ENCODE measurements at places on chromosomes 7 and 10.

DNA sequence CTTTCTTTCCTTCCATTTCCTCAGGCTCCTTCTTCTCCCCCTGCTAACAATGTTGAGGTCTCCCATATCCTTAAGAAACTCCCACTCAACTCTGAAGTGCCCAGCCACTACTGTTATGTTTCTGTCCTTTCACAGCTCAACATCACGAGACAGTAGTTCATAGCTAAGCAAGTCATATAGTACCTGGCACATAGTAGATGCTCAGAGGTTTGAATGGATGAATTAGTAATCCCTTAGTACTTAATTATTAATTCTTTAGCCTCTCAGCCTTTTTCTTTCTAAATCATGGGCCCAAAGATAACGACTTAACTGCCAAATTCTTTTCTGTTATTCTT is 22.6 kb downstream of the CSGALNACT2 start:
- no peak for DNase-seq

DNA sequence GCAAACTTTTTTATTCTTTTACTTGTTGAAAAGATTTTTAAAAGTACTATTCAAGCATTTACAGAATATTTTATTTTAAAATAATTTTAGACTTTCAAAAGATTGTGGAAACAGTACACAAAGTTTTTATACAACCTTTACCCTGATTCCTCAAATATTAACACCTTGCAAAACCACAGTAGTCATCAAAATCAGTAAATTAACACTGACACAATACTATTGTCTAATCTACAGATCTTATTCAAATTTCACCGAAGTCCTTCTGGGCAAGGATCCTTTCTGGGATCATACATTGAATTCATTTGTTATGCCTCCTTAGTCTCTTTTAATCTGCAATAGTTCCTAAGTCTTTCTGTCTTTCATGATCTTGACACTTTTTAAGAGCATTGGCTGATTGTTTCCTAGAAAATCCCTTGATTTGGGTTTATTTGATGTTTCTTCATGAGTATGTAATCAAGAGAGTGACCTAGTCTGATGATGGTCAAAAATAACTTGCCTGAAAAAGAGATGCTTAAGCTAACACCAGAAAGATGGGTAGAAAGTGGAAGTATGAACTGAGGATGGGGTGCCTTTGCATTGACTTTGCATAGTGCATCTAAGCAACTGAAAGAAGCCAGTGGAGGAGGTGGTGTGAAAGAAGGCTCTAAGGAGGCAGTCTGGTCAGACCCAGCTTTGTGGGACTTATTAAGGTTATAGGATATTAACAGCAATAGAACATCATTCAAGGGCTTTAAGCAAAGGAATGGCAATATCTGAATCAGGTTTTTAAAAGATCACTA is 9.7 kb downstream of the STAMBPL1 start:
- DNase-seq = no peak

GRCh38 chr7:150450491-150451001 is at the start of gene GIMAP8:
TSS of gene GIMAP8 (plus strand) at chr7:150450630. CDS start at chr7:150466699, 16,069 bp downstream.
- no peak for DNase-seq

- no peak for DNase-seq
Observed at GRCh38 chr7:127346575-127347256, 45.8 kb downstream of the ZNF800 start.

DNA sequence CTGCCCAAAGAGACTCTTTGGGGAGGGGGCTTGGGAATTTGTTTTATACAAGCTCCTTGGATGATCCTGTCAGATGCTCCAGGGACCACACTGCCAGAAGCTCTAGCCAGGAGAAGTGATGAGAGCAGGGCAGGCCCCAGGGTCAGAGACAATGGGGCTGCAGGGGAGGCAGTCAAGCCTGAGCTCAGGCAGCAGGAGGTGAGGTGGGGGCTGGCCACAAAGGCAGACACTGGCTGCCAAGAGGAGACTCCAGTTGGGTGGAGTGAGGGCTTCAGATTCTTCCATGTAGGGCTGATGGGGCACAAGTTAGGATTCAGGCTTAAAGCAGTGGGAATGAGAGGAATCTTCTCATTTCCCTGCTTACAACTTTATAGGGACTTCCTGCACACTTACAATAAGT is 35.6 kb upstream of the LOXL4 start:
- DNase-seq = no peak

DNA sequence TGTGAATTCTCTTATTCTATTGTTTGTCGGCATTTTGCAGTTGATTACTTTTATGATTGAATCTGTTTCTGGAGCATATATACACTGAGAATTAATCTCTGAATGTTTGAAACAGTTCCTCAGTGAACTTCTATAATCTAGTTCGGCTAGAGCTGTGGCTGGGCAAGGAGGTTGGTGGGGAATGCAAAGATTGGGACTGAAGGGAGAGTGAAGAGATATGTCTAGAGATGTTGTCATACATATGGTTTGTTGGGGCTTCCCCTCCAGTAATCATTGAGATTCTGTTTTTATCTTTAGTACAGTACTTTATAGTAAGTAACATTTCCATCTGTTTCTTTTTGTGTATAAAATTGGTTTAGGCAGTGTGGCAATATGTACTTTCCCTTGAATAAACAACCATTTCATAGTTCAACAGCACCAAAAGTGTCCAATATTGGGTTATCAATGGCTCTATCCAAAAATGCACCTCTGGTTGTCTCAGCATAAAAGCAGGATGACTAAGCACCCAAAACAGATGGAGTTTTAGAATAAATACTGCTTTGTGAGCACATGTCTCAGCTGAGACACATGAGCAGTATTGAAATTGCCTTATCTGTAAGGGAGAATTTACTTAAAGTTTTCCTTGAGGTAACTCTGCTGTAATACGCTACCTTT is 36.7 kb downstream of the WAC start:
- DNase-seq = no peak

- no peak for DNase-seq
Observed at GRCh38 chr7:121913947-121914675, 41.1 kb downstream of the PTPRZ1 start.

GRCh38 chr10:3110782-3111620 is 43.7 kb downstream of the PFKP start:
- no peak for DNase-seq

- DNase-seq = no peak
Observed at GRCh38 chr10:10796774-10797415, 220.8 kb upstream of the CELF2 start.

DNA sequence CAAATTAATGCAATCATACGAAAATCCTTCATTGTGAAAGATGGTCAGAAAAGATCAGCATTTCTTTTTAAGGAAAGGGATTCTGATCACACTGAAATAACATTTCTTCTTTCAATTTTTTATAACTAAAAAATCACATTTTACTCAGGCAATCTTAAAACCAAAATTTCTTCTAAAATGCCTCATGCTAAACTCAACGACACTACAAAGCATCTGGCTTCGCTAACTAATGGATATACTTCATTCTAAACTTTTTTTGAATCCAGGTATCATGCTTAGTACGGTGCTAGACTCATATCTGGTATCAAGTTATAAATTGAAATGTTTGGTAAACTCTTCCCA is 100.4 kb downstream of the CUBN start:
- DNase-seq = no peak

DNA sequence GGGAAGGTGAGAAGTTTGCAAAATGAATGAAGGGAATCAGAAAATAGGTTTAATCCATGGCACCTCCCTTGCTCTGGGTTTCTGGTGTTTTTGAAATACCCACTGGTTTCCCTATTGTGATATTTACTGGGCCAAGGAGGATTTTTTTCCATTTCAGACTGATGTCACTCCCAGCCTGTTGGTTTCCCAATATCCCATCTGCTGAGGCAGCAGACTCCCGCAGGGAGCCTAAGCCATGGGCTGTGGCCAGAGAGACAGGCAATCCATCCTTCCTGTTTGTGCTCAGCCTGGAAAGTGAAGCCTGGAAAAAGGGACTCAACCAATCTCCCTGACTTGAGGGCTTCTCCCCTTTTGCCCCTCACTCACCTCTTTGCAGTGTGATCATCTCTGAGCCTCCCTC is 22.8 kb downstream of the FAM107B start:
- DNase-seq = no peak

- no peak for DNase-seq
Observed at GRCh38 chr10:130224228-130224627, 88.0 kb downstream of the GLRX3 start.

- DNase-seq = no peak
Observed at GRCh38 chr10:58268454-58268945, 462 bp upstream of the CISD1 start.

GRCh38 chr7:37394158-37394557 is 54.5 kb downstream of the ELMO1 start:
- no peak for DNase-seq

Measured in stimulated activated CD4-positive, alpha-beta T cell treated with anti-CD3 and anti-CD28 coated beads, Interleukin-1b, Interleukin-23, amount 100 ng/mL, for 1 hour (primary cell).